Central memory CD4-positive, alpha-beta T cell (primary cell): ENCODE measurements at places on chromosomes 3 and 15.

DNA sequence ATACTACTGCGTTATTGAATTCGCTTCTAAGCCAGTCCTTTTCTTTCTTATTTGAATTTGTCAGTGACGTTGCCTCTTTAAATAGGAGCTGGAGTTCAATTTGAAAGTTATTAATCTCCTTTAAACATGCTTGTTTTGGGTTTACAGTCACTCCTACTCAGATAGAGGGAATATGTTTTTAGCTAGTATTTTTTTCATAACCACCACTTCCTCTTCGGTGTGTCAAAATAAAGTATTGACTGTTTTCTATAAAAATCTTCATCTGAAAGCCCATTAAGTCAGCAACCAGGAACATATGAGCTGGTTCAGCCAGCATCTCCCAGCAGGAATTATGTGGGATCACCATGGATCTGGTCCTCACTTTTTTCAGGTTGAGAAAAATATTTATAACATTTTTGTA, 772.9 kb downstream of the DIPK2A start:
- DNase-seq: no peak

- DNase-seq: no peak
These were observed 230.1 kb upstream of the UBE2E1 start for GRCh38 chr3:23575697-23576096.

- DNase-seq: no peak
These were observed 27.8 kb upstream of the ABHD10 start for GRCh38 chr3:111951032-111951431.

- DNase-seq: no peak
These were observed 36.2 kb upstream of the ATOSA start for GRCh38 chr15:52715411-52715810.

- DNase-seq: no peak
These were observed 118.0 kb downstream of the SEC22A start for GRCh38 chr3:123319760-123320159.
